ENCODE measurements at places on chromosomes 12 and 14.

DNA sequence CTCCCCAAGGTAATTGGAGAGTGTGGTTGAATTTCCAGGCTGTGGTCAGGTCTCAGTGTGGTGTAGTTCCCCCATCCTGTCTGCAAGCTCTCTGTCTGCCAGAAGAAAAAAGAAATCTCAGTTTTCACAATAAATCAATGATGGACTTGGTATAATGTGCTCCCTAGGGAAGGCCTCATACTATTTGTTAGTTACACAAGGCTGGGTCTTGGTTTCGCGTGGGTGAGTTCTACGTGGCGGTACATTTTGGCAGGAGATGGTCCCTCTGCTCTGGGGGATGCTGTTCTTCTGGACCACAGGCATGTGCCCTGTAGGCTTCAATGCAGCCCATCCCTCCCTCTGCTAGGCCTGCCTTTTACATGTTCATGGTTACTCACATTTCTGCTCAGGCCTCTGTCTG, 206.4 kb upstream of the PELI2 start:
- no peak for DNase-seq

GRCh38 chr12:56658921-56659320, 13.1 kb upstream of the ATP5F1B start:
- no peak for DNase-seq

DNA sequence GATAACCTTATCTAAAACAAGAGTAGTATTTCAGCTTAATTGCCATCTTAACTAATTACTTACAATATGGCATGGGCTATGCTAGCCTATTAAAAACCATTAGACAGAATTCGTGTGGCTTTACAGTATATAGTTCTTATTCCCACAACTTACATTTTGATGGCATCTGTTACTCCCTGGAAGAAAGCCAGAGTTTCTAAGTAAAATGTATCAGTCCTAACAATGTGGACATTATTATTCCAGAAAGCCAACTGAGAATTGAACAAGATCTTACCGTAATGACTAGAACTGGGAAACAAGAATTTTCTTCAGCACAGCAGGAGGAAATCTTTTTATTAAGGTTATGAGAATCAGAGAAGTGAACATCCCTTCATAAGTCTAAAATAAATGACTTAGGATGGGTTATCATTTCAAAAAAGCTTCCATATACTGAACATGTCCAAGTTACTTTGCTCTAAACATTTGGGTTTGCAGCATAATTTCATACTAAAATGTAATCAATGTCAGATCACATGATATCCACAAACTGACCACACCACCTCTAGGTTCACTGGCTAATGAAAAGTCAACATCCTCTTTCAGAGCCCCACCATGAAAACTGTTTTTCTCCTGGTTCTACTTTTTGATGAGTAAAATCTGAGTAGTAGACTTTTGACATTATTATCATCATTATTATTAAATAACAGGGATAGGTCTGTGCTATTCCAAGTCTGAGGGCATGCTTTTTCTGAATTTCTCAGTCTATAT, 179.7 kb downstream of the SSPN start:
- no peak for DNase-seq

GRCh38 chr14:92458136-92459029, 55.2 kb upstream of the RIN3 start:
- no peak for DNase-seq
